ENCODE measurements at places on chromosomes 1 and 21.

DNA sequence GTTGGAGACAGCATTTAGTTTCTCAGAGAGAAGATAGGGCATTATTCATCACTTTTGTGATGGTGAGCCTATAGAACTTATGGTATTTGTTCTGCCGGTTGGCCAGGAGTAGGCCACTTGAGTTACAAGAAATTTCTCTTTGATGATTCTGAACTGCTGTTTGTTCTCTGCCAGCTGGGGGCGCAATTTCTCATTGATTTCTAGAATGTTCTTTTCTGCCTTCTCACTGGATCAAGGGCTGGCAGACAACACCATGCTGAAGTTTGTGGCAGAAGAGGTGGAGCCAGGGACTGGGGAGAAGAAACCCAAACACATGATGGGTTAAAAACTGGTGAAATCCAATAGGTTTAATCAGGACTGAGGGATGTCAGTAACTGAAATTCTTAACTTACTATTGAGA, 360.6 kb downstream of the FAM72C start:
- no peak for DNase-seq

DNA sequence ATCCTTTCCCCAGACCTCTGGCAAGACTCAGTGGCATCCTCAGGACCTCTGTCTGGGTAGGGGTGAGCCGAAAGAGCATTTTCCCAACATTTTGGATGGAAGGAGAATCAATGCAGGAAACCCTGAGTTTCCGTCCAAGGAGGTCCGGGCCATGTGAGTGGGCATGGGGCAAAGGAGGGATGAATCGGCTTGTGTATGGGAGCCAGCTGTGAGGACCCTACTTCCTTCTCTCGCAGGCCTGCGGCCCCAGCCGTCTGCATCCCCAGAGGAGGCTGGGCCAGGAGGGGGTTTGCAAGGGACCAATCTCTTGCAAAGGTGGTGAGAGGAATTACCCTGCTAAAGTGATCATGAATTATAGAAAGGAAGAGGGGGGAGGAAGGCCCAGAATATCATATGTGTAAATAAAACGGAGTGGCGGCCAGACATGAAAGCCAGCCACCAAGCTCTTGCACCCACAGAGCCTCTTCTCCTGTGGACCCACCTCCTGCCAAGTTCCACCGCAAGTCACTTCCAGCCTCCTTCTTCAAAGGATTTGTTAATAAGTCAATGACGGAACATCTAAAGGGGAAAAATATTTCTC, 48.2 kb upstream of the POU3F1 start:
- no peak for DNase-seq

DNA sequence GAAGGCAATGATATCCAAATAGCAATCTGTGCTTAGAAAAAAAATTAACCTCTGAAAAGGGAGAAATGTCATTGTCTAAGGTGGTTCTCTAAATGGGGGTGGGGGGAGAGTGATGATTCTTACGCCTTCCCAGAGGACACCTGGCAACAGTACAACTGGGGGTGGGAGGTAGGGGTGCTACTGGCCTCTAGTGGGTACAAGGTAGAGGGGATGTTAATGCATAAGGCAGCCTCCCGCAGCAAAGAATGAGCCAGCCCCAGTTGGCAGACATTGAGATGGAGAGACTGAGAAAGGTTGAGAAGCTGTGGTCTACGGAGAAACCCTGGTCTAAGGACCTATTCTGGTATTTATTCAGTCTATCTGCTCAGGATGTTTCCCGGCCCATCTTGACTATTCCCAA, 472.2 kb upstream of the RUNX1 start:
- no peak for DNase-seq

DNA sequence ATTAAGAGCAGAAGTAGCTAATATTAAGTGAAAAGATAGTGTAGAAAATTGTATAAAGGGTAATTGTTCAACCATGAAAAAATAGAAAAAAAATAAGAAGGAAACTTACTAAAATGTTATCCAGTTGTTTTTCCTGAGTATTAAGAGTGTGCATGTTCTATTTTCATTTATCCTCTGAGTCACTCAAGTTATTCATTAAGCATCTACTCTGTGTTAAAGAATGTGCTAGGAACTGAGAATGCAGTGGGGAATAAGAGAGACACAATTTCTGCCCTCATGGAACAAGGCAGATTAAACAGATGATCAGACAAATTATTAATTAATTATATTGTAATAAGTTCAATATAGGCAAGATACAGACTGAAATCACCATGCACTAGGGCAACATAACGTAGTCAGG, 10.8 kb upstream of the PIGK start:
- DNase-seq = no peak

- DNase-seq = no peak
Observed at GRCh38 chr1:76764638-76765454, 102.4 kb upstream of the ST6GALNAC5 start.

DNA sequence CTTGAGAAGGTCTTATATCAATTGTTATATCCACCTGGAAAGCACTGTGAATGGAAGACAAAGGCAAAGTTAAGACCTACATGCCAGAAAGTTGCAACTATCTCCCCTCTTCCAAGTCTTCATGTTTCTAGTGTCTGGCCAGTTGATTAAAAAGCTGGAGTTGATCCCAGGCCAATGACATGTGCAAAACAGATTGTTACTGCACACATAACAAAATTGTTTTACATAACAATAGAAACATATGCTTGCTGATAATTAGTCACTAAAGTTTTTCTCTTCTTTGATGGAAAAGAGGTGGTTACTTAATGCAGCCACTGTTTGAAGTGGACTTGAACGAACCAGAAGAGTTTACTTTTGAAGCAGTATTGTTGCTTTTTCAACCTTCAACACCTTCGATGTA, 158.2 kb downstream of the TGFBR3 start:
- no peak for DNase-seq

DNA sequence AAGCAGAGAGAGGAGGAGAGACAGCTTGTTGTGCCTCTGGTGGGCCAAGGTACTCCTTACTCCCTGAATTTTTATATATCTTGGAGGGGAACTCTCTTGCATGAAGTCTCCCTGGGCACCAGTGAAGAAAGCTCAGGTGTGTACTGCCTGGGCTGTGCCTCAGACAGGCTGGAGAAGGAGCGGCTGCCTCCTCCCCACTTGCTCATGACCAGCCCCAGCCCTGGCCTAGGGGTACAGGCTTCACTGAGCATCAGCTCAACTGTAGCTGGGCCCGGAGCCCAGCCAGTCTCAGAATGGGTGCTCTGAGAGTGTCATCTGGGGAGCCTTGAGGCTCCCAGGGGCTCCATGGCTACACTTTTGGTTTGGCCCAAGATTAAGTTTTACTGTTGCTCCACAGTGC, 44.8 kb upstream of the TENT5C start:
- DNase-seq = no peak

DNA sequence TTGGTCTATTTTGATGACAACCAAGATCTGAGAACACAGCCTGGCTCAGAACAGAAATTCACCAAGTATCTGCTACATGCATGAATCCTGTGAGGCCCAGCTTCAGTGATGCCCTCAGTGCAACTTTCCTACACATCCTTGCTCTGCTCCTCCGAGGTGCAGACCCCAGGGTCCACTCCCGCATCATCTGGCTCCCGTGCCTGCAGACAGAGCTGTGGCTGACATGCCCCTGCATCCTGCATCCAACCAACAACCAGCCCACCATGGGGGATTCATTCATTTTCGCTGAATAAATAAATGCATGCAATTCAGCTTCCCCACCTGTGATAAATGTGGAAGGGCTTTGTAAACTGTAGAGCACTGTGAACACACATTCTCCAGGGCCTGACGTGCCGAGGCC, 112.3 kb downstream of the GLIS1 start:
- no peak for DNase-seq
